ENCODE measurements at places on chromosomes 11 and 22. TPM values are rescaled to one million over a fixed set of nuclear protein-coding genes. Genes with fewer than 3 reads are reported as not detected.

GRCh38 chr11:92443199-92443598 is 218.6 kb downstream of the FAT3 start:
- DNase-seq = no peak

DNA sequence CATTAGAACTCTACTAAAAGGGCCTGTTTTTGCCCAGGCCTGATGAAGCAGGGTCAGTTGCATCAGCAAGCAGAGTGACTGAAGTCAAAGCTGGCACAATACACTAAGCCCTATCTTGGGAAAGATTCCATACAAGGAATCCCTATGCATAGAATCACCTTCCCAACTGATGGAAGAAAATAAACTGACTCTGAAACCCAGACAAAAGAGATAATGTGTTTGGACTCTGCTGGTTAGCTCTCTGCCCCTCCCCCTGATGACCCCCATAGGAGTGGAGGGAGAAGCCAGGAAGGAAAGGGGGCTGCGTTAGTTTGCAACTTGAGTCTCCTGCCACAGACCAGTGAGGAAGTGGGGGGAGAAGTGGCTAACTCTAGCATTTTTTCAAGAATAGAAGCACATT is 32.9 kb downstream of the GALNT18 start:
- no peak for DNase-seq

- DNase-seq = no peak
These were observed 107.2 kb downstream of the TSPAN18 start for GRCh38 chr11:44833877-44834452.

Gene MUC5AC
- total RNA-seq = not detected

Gene CRYBB1
- total RNA-seq = not detected

DNA sequence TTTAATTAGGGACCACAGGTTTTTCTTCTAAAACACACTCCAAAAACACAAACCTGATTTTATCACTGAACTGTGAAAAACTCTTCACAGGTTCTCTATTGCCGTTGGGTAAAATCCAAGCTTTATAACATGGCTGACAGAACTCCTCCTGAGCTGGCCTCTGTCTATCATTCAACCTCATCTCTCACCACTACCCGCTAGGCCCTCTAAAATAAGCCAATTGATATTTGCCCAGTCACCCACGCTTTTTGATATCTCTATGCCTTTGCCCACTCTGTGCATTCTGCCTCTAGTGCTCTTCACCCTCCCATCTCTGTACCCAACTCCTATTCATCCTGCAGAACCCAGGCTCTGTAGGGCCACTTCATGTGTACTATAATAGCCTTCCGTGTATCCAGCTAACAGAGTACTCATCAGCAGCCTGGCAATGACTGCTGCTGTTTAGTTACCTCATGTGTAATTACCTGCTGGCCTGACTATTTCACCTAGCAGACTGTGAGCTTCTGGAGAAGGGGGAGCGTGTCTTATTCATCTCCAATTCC is 1.1 kb upstream of the CNGA4 start:
- DNase-seq = no peak

- DNase-seq = no peak
These were observed 6.4 kb downstream of the UNC93B1 start for GRCh38 chr11:67997475-67997921.

Measured in activated CD4-positive, alpha-beta T cell treated with anti-CD3 and anti-CD28 coated beads, Interleukin-2, amount 10 ng/mL, durations not matched to agents 24 days and 14 days (primary cell).